ENCODE measurements at places on chromosomes 3 and 15. TPM values are rescaled to one million over a fixed set of nuclear protein-coding genes. Genes with fewer than 3 reads are reported as not detected.
A peak's percentile ranks its signal among the peaks of the same experiment; 100 is the strongest.

Gene DUOX2
- total RNA-seq = 3.9 TPM

Gene CIP2A
- 3.3 TPM for total RNA-seq

Gene C3orf70
- 13.7 TPM for total RNA-seq

Gene ANKRD63
- total RNA-seq = not detected

Gene RASGRP1
- total RNA-seq = 0.84 TPM

Gene ATP8B4
- 5.9 TPM for total RNA-seq

Gene ERICH6
- not detected for total RNA-seq

Gene CILP
- total RNA-seq = 3.5 TPM

Gene RHO
- total RNA-seq = not detected

Gene HGD
- total RNA-seq = 62.9 TPM

DNA sequence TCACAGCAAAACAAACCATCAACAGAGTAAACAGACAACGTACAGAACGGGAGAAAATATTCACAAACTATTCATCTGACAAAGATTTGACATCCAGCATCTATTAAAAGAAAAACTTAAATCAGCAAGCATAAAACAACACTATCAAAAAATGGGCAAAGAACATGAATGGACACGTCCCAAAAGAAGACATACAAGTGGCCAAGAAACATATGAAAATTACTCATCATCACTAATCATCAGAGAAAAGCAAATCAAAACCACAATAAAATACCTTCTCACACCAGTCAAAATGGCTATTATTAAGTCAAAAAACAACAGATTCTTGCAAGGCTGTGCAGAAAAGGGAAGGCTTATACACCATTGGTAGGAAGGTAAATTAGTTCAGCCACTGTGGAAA lies 13.7 kb upstream of the SERPINI2 start:
- DNase-seq = no peak

GRCh38 chr3:152076148-152076547 lies 192.6 kb upstream of the MBNL1 start:
- DNase-seq = no peak

DNA sequence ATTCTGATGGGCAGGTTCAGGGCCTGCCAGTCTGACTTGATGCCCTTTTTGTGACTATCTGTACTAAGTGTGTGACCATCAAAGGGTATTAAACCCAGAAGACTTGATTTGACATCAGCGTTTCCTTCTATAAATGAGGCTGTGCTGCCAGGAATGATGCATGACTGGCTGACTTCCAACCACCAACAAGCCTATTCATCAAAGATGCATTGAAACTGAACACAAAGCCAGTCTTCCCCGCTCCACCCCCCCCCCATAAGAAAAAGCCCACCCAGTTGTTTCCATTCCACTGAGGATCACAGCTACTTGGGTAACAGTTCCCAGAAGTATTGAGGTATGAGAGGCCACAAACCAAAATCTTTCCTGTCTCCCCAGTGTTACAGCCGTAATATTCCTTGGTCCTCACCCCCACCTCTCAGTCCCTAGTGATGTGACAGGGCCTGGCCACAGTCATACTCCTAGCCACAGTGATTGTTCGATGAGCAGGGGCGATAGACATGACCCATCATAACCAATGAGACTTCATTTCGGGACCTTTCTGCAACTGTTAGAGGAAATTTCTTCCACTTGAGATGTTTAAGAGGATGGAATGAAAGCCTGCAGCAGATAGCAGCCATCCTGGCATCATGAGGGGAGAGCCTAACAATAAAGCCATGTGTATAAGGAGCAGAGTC lies 22.6 kb downstream of the SH3BP5 start:
- DNase-seq = no peak

DNA sequence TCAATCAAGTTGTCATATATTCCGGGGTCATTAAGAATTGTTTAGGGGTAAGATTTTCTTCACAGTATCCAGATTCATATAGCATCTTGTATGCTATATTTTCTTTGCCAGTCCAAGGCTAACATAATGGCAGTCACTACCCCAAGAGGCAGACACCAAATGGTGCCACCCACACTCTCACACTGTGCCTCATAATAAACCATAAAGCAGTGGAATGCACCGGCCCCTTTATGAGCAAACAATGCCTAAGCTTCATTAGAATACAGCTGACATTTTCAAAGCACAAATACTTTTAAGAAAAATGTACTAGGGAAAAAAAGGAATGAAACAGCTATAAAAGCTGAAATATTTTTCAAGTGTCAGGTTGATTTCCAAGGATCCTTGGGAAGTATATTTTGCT lies 121.6 kb downstream of the TFDP2 start:
- DNase-seq = peak; percentile 31

GRCh38 chr3:10289787-10290355 lies 2.9 kb downstream of the GHRL start:
- no peak for DNase-seq

GRCh38 chr15:47987908-47988532 lies 132.8 kb upstream of the SLC24A5 start:
- no peak for DNase-seq

DNA sequence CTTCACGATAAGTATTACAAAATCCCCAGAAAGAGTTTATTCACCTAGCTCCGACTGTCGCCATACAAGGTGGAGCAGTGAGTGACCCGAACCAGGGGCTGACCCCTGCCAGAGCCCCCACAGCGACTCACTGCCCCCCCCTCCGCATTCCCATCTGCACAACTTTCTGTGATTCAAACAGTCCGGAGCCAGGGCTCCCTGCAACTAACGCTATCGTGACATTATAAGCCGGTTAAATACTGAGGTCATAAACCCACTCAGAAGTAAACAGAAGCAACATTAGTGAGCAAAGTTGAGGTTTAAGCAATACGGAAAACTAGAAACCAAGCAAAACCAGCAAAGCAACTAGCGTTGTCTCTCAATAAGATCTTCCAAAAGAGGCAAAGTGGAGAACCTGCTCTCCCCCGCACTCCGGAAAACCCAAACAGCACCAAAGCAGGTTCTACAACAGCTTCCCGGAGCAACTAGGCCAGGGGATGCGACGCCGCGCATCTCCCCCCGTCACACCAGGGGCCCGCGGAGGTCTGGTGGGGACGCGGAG lies 642 bp downstream of the SCAP start:
- peak; percentile 30 for DNase-seq

- no peak for DNase-seq
These were observed 318.6 kb upstream of the LRRFIP2 start for GRCh38 chr3:37492977-37493471.

Measured in left colon (tissue), 2 donors.